ENCODE measurements at places on chromosomes 1 and 21.

GRCh38 chr1:22364764-22365163 is 86.9 kb upstream of the ZBTB40 start:
- no peak for DNase-seq

DNA sequence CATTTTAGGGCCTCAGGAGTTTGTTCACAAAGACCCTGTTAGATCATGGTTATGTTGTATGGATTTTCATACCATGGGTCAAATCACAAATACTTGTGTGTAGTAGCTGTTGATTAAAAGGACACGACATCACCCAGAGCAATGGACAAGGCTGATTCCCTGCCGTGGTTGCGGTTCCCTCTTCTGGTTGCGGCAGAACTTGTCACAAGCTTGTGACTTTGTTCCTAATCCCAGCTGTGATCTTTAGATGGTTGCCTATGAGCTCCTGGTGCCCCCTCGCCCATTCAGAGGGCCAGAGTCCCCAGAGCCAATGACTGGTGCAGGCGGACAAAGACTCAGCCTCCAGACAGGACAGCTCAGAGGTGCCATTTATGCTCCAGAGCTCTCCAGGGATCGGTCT is 11.8 kb upstream of the SDHB start:
- no peak for DNase-seq

- no peak for DNase-seq
Measured at GRCh38 chr1:28170001-28170596, 6.4 kb downstream of the PTAFR start.

- DNase-seq = no peak
Measured at GRCh38 chr1:53294567-53294966, 33.3 kb downstream of the LRP8 start.

- DNase-seq = no peak
Measured at GRCh38 chr1:116711263-116711840, 42.9 kb upstream of the CD2 start.

GRCh38 chr1:11564237-11564636 is 85.3 kb downstream of the DISP3 start:
- no peak for DNase-seq

Measured in GM12892 (cell line).